ENCODE measurements at places on chromosomes 1 and 21.

DNA sequence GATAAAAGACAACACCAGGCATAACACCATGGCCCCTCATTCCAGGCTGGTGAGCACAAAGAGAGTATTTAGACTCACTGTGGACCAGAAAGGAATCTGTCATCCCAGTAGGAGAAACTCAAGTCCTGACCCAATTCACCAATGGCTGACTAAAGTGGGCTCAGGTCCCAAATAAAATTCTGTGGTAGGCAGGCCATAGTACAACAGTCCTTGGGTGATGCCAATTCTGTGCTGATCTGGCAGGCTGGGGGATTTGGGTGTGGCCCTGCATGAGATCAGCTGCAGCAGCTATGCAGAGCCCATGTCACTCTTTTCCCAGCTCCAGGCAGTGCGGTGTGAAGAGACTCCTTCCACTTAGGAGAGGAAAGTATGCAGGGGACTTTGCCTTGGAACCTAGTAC lies 245.1 kb downstream of the LBR start:
- no peak for DNase-seq

GRCh38 chr1:83034851-83035250 lies 964.1 kb downstream of the TTLL7 start:
- DNase-seq, result no peak

DNA sequence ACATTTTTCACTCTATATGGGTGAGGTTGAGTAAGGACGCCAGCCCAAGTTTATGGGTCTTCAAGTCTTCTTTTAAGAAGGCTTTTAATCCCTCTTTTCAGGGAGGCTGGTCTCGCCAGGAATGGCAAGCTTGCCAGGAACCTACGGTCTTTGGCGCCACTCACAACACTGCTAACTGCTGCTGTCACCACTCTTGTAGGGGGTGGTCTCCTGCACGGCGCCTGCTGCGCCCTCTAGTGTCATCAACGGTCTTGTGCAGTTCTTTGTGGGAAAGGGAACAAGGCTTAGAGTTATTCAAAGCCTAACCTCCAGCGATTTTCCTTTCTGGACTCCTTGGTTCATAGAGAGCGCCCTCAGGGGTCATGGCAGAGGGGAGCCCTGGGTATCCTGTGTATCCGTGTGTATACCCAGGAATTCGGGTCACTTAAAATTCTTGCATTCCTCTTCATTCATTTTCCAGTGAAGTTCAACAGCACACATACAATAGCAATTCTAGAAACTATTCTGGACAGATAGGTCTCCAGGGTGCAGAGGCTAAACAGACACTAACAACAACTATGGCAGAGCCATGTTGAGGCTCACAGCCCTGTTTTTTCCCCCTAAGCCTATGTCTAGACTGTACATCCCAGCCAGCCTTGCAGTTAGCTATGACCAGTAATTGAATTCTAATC lies 392.8 kb upstream of the CAMK1G start:
- peak; percentile 92 for DNase-seq

DNA sequence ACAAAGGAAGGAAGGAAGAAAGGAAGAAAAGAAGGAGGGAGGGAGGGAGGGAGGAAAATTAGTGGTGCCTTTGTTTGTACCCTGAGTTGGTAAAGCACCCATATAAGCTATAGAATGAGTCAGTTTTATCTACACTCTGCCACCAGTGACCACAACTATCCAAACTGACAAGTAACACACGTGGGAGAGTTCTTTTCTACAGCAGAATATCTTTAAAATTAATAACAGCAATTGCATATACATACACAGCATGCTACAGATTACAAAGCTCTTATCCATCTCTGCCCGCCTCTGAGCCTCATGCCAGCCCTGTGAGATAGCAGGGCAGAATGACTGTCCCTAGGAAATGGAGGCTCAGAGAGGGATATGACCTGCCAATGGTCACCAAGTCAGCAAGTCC lies 20.3 kb downstream of the CDCP2 start:
- DNase-seq, result no peak

DNA sequence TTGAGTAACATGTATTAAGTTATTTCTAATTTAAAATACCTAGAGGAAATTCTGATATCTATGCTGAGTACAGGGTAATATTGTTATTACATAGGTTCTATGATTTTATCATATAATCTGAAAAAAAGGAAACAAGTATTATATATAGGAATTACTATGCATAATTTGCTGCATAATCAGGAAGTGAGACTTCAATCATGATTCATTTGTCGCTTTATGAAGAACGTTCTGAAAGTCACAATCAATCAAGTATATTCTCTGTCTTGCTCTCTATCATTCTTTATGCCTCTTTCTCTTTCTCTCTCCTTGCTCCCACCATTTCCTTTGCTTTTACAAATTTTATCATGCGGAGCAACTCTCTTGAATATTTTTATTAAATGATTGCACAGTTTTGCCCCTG lies 1130.3 kb downstream of the PLA2G4A start:
- DNase-seq, result no peak

DNA sequence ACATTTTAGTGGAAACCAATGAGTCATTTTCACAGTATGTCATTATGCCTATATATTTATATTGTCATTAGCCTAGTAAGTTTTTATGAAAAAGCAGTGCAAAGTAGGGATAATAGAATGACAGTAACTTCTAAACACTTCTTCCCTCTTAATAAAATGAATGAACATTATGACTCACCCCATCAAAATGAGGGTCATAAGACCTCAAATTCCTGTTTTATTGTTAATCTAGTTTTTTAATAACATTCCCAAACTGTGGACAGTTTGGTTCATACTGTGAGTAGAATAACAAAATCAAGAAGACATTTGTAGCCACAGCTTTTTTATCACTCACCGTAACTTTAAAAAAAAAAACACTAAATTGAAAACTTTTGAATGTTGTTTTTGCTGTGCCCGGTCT lies 160.5 kb downstream of the LRRC40 start:
- DNase-seq, result no peak

- peak; percentile 59 for DNase-seq
Measured at GRCh38 chr21:42208801-42209490, 10.0 kb upstream of the ABCG1 start.

DNA sequence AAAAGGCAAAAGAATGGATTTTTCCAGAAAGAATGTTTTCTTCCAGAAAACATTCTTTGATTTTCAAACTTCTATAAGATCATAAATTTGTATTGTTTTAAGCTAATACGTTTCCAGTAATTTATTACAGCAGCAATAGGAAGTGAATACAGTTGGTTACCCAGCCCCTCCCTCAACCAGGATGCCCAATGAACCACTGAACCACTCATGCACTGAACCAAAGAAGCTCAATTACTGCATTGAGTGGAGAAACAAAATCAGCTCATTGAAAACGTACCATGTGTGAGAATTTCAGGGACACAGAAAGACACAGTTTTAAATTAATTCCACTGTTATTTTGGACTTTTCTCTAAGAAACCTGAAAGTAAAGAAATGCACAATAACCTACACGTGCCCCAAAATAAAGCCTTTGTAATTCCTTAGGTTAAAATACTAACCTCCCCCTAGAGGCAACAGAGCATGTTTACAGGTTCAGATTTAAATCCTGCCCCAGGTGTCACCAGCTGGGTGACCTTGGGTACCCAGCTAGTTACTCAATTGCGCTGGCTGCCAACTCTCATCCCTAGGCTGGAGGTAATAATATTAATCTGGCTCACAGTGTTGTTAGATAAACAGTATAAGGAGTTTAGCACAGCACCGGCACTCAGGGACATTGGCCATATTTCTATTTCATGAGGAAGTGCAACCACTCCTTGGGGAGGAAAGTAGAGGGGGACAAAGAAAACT lies 111.7 kb downstream of the NMNAT2 start:
- DNase-seq, result no peak

DNA sequence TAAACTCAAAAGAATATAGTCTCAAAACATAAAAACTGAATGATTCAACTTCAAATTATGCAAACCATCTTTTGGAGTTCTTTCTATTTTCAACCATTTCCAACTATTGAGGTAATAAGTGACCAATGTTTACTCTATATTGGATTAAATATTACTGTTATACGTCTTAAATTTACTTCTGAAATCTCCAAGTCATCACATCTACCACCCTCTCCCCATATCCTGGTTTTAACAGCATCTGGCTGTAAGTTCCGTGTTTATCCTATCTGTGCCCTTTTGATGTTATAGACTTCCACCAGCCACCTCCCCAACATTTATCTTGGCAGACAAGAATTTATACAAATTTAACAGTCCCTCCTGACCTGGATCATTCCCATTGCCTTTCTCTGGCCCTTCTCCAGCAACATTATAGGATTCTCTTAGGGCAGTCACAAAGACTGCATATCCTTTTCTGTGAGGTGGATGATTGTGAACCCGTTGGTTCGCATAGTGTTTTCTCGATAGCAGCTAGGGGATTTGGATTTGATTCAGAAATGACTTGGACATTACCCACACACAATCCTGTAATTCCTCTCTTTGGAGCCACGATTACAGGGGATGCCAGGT lies 313.4 kb upstream of the FMN2 start:
- no peak for DNase-seq

DNA sequence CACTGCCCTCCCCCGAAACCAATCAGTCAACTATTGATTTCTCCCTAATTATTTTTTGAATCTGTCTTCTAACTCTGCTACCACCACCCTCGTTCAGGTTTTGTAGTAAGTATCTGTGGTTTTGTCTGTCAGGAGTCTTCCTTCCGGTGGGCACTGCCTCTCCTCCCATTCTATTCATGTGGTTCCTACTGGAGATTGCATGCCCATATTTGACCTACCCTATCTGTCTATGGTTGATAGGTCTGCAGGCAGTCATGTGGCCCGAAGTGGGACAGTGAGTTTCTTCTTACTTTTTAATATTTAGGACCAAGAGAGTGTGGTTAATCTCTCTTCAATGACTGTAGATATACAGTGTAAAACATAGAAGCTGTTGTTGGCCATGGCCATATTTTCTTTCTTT lies 17.8 kb upstream of the MAST2 start:
- DNase-seq, result no peak

- DNase-seq, result no peak
Measured at GRCh38 chr1:30418939-30419720, 304.3 kb downstream of the MATN1 start.

All from ELF-1 (cell line).